Hematopoietic multipotent progenitor cell treated with erythropoietin and hydrocortisone succinate and interleukin-3 and kit ligand, for 4 days (in vitro differentiated cells): ENCODE measurements at places on chromosomes 2 and 18.
A peak's percentile ranks its signal among the peaks of the same experiment; 100 is the strongest.

DNA sequence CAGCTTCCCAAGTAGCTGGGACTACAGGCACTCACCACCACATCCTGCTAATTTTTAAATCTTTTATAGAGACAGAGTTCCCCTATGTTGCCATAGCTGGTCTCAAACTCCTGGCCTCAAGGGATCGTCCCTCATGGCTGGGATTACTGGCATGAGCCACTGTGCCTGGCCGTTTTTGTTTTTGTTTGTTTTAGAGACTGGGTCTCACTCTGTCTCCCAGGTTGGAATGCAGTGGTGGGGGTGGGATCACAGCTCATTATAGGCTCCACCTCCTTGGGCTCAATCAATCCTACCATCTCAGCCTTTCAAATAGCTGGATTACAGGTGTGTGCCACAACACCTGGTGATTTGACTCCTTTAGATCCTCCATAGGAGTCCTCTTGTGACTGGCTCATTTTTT lies 19.5 kb upstream of the ZDBF2 start:
- no peak for DNase-seq

DNA sequence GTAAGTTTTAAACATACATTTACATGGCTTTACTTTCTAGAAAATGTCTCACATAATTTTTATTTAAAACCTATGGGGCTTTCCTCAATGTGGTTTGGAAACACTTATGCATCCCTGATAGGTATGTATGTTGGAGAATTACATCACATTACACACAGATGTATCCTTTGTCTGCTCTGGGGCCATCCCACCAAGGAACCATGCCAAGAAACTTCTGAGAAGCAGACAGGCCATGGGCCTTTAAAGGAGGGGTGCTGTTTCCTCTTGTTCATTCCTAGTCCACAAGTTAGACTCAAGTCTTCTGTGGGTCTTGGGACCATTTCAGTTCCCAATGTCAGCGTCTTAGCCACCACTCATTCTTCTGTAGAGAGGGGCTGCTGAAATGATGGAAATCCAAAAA lies 162.0 kb upstream of the SETBP1 start:
- peak; percentile 35 for DNase-seq

DNA sequence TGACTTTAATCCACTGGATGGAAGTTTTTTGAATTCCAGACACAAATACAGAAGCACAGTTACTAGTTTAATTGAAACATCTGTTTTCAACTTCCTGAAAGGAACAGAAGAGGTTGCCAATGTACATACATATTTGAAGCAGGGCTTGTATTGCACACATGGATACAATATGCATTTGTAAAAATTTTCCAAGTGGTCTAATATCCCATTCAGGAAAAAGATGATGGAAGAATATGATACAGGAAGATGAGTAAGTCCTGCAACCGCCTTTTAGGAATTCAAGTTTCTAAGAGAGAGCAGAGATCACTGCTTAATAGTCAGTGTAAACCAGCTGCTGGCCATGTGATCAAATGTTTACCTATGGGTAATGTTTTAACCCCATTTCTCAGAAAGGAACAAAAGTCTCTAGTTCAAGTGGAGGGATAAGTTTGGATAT lies 265.4 kb downstream of the TRIB2 start:
- DNase-seq: no peak

GRCh38 chr2:46181306-46181705 lies 115.9 kb upstream of the EPAS1 start:
- no peak for DNase-seq

DNA sequence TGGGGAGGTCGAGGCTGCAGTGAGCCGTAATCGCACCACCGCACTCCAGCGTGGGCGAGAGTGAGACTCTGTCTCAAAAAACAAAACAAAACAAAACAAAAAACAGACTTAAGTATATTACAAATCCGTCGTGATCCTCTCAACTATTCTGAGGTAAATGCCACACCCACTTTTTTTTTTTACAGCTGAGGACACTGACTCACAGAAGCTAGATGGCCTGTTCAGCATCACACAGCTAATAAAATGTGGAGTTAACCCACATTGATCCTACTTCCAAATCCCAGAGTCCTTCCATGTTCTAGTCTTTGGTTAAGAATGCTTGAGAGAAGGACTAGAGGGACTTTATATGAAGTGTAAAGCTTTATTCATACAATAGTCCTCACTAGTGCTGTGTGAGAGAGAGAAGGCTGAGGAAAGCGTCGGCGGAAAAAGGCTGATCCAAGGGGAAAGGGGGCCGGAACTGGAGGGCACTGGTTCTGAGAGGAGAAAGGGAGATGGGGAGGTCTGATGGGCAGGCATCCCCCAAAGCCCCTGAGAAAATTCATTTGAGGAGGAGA lies 627 bp downstream of the RNF25 start:
- DNase-seq: peak; percentile 33

DNA sequence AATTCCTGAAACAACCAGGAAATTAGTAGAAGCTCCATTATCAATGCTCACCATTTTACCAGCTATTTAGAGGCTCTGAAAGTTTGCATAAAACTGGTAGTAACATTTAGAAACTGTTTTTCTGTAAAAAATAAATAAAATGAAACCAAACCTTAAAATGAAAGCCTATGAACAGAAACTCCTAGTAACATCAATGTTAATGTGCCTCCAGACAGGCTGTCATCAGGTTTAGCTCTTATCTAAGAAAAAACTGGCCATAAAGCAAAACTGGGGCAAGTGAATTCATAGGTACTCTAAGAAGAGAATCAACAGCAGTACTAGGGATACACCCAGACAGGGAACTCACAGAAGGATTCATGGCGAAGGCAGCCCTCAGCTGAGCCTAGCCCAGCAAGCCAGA lies 8.0 kb downstream of the E2F6 start:
- DNase-seq: peak; percentile 22

DNA sequence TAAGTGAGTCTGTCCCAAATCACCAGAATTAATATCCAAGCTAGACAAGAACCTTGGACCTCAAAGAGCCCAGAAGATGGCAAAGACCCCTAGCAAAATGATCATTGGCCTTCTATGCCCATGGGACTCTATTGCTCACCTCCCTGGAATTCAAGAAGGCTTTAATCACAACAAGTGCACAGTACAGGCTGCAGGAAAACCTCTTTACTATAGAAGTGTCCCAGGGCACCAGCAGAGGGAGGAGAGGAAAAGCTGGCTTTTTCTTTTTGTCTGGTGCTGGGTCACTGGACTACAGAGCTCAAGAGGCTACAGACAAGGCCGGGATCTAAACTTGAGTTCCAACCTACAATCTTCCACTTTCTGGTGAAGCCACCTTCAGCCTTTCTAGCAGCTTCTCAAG lies 88.3 kb upstream of the PPP1CB start:
- no peak for DNase-seq

- DNase-seq: peak; percentile 10
Measured at GRCh38 chr2:54806975-54807374, 83.5 kb downstream of the EML6 start.

DNA sequence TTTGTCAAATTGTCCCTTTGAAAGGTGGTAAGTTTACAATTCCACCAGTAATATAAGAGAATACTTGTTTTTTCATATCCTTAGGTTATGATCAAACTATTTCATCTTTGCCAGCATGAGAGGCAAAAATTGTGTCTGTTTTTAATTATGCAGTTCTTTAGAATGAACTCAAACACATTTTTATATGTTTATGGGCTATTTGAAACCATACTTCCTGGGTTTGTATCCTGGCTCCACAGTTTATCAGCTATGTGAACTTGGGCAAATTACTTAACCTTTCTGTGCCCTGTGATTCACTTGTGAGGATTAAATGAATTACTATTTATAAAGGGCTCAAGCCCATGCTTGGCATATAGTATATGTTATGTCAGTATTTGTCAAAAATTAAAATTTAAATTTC lies 109.4 kb downstream of the TANC1 start:
- no peak for DNase-seq

DNA sequence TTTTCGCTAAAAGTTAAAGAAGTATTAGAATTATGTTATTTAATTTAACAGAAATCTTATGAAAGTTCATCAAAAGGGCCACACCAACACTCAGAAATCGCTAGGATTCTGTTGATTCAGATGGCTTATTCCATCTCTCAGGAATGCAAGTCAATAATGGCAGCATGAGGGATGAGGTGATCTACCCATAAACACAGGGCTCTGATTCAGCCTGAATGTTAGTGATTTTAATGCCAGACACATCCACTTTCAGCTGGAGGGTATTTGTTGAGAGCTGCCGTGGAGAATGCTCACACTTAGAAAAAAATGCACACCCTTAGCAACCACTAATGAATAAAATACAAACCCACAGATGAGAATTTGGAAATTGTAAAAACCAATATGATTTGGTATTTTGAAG lies 173.3 kb upstream of the ERBB4 start:
- DNase-seq: no peak

DNA sequence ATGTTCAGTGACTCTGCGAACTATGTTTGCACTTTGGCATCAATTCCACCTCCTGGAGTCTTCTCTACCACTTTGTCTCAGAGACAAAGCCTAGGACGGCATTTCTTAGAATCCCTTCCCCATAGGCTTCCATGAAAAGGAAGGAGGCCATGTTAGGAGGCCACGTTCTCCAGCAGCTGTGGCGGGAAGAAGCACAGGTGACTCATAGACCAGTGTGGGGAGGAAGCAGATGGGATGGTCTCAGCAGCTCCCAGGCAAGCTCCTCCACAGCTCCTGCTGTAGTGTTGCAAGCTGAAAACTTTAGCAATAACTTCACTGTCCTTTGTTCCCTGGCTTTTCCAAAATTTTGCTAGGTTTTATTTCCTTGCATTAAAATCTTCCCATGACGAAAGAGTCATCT lies 781.3 kb upstream of the ID2 start:
- DNase-seq: peak; percentile 47

- DNase-seq: no peak
Measured at GRCh38 chr2:33342171-33342570, 134.3 kb upstream of the RASGRP3 start.

DNA sequence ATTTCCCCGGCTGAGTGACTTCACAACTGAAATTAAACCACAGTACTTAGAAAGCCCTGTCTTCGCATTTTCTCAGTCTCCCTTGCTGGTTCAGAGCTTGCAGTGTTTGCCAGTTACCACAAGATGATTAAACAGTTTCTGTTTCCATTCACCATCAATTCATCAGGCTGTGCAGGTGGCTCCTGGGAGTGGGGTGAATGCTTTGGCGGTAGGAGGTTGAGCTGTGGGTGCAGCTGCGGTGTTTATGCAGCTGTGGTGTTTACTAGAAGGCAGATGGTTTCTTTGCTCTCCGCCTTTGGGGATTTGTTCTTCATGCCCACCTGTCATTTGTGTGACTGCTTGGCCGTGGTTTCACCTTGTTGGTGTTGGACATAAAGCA lies 16.1 kb downstream of the ACOXL start:
- peak; percentile 57 for DNase-seq

DNA sequence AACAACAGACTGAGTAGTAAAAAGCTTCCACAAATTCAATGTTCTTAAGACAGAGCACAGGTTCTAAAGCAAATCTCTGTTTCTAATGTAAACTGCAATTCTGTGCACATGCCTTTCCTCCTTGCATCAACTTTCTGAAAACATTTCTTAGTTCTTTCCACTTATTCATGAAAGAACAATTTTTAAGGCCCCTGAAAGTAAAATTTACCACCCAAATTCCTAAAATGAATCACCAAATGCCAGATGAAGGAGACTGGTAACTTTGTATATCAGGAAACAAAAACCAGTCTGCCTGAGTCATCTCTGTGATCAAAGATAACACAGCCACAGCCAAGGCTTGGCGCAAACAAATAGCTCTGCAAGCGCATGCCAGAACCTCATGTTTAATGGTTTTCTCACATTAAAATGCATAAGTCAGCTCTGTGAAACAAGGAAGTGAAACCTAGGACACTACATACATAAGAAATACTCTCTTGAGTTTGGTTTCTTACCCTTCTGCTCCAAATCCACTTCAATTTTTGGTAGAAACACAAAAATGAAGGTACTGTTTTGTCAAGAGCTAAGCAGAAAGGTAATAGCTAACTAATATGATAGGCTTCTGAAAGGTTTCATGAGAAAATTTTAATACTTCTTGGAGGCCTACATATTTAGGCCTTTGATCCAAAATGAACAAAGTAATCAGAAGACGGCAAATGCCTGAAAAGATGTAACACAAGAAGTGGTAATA lies 169.4 kb downstream of the THADA start:
- peak; percentile 97 for DNase-seq

GRCh38 chr2:52269696-52270485 lies 1238.0 kb upstream of the NRXN1 start:
- DNase-seq: no peak

- no peak for DNase-seq
Measured at GRCh38 chr2:53040536-53041229, 726.9 kb upstream of the CHAC2 start.

- no peak for DNase-seq
Measured at GRCh38 chr2:8594731-8595427, 87.0 kb upstream of the ID2 start.

- DNase-seq: no peak
Measured at GRCh38 chr18:62140259-62140658, 46.6 kb downstream of the PIGN start.

DNA sequence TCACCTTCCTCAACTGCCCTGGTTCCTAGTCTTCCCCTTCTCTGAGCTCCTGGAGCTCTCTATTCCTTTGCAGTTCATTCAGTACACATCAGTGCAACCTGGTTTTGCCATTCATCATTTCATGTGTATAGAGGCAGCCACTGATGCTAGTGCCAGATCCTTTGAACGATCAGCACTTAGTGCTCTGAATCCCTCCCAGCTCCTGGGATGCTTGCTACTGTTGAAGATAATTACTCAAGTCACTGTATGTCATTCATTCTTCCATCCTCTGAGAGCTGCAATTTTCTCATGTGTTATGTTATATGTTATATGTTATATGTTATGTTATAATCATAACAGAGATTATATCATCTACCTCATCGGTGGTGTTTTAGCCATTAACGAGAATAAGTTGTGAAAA lies 98.5 kb upstream of the UXS1 start:
- no peak for DNase-seq
